AG09319 (cell line): ENCODE measurements at places on chromosomes 2 and 18.

DNA sequence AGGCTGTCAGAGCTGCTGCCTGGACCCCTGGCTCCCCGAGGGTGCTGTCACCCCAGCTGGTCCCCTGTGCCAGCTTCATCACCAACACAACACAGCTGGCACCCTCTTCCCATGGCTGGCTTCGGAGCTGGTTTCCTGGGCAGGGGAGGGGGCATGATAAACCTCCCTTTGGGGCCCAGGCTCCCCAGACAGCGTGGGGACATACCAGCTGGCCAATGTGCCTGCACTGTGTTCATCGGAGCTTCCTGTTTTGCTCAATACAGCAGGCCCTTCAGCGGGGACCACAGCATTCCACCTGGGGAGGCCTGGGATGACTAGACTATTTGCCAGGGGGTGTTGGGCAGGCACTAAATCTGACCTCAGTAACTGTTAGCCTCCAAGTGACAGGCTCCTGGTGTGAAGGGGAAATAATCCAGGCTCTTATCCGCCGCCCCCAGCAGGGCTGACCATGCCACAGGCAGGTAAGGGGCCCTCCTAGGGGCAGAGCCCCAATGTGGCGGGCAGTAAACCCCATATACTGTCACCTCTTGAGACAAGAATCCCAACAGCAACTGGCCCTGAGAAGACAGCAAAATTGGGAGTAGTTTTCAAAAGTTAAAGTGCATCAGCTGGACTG is 44.6 kb downstream of the EMX1 start:
- DNase-seq = no peak

GRCh38 chr2:219541611-219542180 is 1.9 kb downstream of the CHPF start:
- DNase-seq = no peak

DNA sequence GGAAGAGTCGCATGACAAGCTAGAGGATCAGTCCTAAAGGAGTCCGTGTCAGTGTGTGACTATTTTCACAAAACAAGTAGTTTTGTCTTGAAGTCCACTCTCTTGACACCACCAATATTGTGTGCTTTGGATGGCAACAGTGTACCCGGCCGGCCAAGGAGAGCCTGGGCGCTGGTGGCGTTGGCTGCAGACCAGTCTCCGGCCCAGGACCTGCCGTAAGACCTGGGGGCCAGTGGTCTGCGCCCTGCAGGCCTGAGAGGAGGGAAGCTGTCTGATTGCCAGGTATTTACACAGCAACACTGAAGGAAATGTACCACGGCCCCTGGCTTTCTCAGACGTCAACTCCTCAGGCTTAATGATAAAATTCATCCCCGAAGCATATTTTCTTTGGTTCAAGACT is 472.4 kb upstream of the SALL3 start:
- DNase-seq = no peak

GRCh38 chr2:105188343-105188742 is 53.2 kb upstream of the GPR45 start:
- DNase-seq = no peak

GRCh38 chr2:205719847-205720246 is 37.5 kb downstream of the NRP2 start:
- DNase-seq = no peak

DNA sequence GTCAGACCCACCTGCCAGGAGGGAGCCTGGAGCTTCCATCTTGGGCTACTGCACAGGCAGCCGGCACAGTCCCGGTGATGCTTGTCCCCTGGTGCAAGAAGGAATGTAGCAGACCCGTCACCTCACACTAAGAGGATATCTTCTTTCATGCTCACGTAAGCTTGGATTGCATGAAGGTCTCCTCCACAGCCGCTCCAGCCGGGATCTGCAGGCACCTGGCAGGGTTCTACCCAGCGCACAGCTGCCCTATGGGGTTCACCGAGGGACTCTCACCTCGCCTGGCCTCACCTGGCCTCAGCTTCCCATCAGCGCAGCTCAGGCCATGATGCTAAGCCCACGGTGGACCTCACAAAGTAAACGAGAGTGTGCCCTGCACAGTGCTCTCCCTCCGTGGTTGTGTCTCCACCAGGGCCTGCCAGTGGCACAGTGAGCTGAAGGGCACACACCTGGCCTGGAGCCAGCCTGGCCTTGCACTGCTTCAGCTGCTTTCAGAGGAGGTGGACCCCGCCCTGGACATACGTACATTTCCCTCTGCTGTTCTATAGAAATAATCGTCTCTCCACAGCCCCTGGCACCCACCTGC is 239.1 kb downstream of the SEPTIN10 start:
- DNase-seq = no peak

- DNase-seq = no peak
Measured at GRCh38 chr2:29227935-29228675, 112.9 kb downstream of the CLIP4 start.

DNA sequence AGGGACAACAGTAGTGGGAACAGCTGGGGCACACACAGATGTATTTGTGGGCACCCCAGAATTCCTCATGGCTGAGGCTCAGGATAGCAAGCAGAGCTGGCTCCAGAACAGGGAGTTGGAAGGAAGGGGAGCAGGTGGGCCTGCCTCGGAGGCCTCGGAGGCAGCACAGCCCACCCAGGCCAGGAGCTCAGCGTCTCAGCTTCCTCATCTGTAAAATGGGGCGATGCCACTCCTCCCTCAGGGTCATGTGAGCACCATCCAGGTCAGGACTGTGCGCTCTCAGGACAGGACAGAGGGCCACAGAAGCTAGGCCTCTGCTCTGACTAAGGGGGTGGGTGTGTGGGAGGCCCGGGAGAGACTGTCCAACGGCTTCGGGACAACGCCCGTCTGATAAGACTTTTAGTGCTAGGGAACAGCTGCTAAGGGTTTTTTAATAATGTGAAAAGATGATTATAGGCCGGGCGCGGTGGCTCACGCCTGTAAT is 106.2 kb downstream of the HDAC4 start:
- DNase-seq = no peak

DNA sequence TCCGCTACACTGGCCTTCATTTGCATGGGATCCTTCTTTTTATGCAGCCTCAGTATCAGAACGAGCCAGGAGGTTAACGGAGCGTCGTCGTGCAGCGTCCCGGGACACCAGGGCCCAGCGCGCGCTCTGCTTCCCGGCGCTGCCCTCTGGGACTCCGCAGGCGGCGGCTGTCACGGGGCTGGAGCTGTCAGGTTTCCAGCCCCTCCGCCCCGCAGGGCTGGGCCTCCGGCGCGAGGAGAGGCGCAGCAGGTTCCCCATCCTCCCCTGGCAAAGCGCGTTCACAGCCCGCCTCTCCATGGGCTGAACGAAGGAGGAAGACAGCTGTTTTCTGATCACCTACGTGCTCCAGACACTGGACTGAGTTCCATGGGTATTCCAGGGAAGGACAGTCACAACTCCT is 12.5 kb upstream of the PAX8 start:
- DNase-seq = no peak

DNA sequence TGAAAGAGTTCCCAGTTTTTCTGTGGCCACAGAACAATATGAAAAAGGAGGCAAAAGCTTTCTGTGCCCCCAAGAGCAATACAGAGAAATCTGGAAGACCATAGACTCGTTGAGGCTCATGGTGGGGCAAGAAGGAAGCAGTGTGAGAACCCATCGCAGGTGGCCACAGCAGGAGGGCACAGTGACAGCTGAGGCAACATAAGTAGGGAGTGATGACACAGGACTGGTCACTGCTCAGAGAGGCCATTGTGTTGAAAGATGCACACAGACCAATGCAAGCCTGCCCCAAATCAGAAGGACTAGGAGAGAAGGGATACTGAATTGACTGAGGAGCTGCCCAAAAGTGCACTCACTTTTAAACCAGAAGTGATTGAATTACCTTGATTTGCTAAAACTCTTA is 483.6 kb downstream of the EPHA4 start:
- no peak for DNase-seq
